ENCODE measurements at places on chromosomes 7 and 10.

GRCh38 chr7:84336766-84337165, 142.2 kb upstream of the SEMA3A start:
- no peak for DNase-seq

DNA sequence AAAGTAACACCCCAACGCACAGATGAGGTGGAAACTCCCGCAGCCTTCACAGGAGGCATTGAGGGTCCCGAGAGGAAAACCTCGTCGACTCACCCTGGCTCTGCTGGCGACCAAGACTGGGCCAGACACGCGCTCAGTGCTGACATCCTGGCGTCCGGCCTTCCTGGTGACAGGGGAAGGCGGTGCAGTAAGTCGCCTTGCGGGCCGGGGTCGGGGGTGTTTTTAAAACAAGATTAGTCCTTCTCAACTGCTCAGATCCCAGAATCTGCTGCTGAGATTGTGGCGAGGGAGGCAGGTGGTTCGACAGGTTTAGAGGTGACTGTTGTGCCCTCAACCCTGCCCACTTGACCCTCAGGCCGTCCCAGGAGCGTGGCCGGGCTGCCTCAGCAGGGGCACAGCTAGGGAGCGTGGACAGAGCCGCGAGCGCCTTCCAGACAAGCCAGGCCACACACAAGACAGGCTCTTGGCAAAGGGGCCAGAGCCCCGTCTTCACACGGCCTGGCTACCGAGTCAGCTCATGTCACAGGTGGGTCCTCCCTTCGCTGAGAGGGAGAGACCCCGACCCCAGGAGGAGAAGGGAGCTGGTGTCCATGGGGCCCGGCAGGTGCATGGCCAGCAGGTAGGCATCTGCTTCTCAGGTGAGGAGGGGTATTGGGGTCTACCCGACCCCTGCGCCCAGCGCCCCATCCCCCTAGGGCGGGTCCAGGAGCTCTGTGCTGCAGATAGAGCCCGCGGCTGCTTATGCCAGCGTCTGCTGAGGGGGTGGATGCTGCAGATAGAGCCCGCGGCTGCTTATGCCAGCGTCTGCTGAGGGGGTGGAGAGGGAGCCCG, 81.6 kb downstream of the DNAJB6 start:
- DNase-seq: no peak

GRCh38 chr7:636396-636795, 90.1 kb upstream of the DNAAF5 start:
- peak; percentile 66 for DNase-seq

GRCh38 chr10:91556691-91557566, 75.9 kb downstream of the PPP1R3C start:
- DNase-seq: no peak

DNA sequence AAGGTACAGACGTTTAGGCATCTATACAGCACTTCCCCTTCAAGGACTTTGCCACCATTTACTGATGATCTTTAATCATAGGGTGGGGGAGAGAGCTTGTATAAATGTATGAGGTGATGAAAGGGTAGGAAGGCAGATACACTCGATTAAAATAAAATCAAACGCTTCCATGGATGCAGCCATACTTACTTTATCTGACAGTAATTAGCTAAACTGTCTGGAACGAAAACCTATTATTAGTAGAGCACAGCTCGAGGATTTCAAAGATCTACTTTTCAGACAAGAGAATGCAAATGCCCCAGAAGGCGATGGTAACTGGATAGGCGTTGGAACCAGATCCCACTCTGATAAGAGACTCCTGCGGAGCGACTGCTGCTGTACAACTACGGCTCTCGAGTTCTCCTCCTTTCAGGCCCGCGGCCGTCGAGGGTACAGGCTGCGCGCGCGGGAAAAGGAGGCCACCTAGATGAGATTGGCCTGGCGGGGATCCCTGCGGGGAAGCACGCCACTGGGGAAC, 3.1 kb upstream of the NKX2-3 start:
- no peak for DNase-seq

DNA sequence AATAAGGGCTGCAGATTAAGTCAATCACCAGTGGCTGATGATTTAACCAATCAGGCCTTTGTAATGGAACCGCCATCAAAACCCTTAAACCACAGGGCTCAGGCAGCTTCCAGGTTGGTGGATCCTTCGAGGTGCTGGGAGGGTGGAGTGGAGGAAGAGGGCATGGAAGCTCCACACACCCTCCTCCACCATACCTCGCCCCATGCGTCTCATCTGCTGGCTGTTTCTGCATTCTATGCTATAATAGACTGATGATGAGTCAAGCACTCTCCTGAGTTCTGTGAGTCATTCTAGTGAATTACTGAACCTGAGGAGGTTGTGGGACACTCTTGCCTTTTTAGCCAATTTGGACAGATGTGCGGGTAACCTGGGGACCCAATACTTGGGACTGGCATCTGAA, 43.9 kb downstream of the CHST15 start:
- DNase-seq: no peak

GRCh38 chr7:72080341-72080766, 331.8 kb downstream of the CALN1 start:
- DNase-seq: no peak

DNA sequence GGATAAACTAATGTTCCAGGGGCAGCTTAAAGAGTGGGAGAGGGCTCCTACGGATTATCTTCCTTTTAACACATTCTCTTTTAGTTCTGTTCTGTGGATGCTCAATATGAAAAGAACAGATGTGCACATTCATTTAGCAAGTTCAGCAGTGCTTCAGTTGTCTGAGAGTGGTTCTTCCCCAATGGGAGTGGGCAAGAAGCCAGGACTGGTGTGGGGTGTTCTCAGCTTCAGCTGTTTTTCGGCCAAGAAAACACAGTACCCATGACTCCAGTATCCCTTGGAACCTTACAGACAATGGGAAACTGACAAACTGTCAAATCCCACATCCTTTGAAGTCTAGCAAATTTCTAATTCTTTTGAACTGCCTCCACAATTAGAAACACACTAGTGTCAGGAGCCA, 71.5 kb upstream of the LRRC17 start:
- DNase-seq: no peak

- DNase-seq: no peak
These were observed 24.1 kb downstream of the UBE2D1 start for GRCh38 chr10:58358947-58359346.

DNA sequence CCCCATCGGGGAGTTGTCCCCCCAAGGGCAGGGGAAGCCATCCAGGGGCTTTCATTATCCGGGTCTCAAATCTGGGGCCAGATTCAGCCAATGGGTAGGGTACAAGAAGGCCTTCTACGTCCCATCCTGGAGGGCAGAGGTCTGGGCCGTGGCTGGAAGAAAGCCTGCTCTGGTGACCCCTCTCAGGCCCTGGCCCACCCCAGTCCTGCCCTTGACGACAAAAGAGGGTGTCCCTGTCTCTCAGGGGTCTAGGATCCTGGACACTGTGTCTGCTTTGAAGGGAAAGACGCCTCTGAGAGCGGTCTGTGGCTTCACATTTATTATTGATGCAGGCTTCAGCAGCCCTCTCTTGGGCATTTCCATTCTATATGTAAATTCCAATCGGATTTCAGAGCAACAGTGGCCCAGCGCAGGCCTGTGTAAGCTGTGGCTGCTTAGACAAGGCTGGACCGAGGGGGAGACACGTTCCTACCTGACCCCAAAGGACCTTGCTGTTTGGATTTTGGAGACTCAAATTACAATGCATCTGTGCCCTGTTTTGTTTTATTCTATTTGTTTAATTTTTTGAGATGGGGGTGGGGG, 83.2 kb upstream of the BAIAP2L1 start:
- no peak for DNase-seq

DNA sequence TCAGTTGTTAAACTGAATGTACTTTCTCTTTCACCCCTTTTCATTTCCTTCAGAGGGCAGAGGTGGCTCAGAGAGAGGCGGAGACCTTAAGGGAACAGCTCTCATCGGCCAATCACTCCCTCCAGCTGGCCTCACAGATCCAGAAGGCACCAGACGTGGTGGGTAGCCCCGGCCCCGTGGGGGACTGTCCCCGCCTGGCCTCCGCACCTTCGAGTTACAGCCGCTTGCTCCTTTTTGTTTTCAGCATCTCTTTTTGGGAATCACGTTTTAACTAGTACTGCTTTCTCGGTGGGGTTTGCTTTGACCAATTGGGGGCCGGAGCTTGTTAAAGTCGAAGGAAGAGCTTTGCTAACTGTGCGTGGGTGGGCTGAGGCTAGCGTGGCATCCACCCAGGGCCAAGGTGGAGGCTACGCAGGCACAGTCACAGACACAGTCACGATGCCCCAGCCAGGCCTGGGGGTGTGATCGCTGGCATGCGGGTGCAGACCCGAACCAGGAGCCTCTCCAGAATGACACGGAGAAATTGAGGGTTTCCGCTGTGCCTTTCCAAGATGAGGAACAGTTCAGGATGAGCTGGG, 116.2 kb upstream of the SH2B2 start:
- DNase-seq: no peak

DNA sequence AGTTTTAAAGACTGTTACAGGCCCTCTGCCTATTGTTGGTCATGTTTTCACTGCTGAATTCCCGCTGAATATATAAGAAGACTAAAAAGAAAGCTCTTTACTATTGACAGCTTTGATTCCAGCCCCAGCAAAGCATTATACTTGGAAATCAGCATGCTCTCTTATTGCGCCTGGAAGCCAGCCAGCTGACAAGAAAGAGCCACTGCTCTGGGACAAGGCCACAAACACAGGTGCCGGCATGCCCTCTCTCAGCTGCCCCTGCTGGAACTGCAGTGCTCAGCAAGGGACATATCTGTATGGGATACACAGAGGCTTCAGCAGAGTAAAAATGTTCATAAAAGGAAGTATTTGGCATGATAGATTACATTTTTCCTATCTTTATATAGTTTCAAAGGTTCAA, 523.9 kb downstream of the ADRA2A start:
- DNase-seq: no peak

Measured in CD4-positive, alpha-beta T cell treated with Interleukin-17A for 4 hours (primary cell).